Stimulated activated CD4-positive, alpha-beta T cell treated with anti-CD3 and anti-CD28 coated beads, Interleukin-15, amount 100 ng/mL, for 48 hours (primary cell): ENCODE measurements at places on chromosomes 2 and 18.

GRCh38 chr2:42846932-42847595, 54.7 kb upstream of the HAAO start:
- no peak for DNase-seq

DNA sequence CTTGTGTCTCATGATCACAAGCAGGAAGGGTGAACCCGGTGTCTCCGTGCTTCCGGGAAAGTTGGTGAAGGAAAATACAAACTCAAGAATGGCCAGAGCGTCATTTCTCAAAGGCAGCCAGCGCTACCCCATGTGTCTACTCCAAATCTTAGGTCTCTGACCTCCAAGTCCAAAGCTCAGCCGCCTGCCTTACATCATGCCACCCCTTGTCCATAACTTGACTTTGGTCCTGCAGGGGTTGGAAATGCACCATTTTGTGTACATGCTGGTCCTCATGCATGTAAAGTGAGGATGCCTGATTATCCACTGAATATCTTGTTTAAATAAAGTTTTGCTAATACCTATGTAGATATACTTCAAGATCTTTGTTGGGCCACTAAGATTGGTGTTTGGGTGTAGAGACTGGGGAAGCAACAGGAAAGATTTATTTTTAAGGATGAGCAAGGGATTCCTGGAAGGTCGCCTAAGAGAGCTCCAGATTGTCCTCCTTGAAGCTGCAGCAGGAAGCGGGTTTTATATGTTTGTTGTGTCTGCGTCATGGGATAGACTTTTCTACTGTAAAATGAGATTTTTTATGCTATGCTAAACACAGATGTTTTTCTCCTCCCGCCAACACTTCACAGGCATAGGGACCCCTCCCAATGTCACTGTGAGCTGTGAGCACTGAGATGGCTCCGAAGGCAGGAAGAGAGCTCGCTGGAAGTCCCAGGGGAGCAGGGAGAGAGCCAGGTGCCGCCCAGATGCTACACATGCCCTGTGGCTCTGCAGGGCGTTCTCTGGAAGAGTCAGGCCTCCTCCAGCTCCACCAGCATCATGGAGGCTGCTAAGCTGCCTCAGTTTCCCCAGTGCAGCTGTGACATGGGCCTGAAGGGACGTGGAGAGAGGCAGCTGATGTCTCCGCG, 176.2 kb upstream of the HDAC4 start:
- DNase-seq: no peak

DNA sequence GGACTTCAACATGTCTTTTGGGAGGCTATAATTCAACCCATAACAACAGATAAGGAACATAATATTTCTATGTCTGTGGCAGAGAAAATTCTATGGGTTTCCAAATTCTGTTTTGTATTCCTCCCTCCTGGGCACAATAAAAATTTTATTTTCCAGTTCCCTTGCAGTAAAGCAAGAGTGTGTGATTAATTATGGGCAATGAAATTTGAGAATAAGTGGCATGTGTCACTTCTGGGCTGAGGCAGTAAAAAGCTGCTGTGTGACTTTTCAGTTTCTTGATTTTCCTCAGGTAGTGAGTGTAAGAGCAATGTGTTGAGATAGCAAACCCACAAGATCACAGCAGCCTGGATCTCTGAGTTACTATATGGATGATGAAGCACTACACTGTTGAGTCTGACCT, 216.4 kb downstream of the MEIS1 start:
- no peak for DNase-seq

GRCh38 chr2:69584127-69584889, 59.2 kb downstream of the AAK1 start:
- DNase-seq: no peak

DNA sequence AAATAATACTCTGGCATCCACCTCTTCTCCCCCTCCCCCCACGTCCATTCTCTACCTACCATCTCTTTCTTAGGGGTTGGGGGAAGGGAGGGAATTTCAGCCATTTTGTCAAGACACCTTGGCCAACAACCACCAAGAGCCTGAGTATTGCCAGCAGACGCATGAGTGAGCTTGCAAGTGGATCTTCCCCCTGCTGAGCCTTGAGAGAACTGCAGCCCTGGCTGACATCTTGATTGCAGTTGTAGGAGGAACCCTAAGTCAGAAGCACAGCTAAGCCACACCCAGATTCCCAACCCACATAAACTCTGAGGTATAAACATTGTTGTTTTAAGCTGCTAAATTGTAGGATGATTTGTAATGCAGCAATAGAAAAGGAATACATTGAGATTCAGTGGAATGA, 165.6 kb downstream of the TMEFF2 start:
- DNase-seq: no peak

DNA sequence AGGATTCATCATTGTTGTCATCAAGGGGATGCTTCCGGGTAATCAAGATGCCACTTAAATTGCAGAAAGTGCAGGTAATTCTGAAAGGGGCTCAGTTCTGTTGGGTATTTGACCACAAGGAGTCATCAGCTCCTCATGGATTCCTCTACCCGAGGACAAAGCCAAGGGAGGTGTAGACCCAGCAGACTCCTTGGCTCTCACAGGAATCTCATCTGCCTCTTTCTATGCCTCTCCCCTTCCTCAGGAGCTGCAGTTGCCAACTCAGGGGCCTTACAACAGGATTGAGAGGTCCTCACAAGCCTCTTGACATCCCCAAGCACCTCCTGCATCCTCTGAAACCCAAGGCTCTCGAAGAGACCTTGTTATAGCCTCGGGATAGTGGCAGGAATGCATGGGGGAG, 44.0 kb downstream of the ITGB6 start:
- no peak for DNase-seq

GRCh38 chr2:42350434-42351063, 10.5 kb downstream of the COX7A2L start:
- no peak for DNase-seq

DNA sequence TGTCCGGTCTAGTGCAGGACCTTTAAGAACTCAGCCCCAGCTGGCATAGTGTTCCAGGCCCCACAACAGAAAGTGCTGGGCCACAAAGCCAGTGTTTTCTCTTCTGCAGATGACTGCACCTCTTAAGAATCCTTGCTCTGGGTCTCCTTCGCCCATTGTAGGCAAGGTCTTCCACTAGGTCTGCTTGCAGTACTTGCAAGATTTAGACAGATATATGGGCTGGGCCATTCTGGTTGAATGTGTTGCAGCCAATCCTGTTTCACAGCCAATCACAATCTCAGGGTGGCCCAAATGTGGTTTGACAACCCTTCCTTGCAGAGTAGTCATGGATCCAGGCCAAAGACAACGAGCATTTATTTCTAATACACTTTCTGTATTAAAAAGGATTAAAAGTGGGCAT, 13.1 kb upstream of the PIEZO2 start:
- DNase-seq: no peak

DNA sequence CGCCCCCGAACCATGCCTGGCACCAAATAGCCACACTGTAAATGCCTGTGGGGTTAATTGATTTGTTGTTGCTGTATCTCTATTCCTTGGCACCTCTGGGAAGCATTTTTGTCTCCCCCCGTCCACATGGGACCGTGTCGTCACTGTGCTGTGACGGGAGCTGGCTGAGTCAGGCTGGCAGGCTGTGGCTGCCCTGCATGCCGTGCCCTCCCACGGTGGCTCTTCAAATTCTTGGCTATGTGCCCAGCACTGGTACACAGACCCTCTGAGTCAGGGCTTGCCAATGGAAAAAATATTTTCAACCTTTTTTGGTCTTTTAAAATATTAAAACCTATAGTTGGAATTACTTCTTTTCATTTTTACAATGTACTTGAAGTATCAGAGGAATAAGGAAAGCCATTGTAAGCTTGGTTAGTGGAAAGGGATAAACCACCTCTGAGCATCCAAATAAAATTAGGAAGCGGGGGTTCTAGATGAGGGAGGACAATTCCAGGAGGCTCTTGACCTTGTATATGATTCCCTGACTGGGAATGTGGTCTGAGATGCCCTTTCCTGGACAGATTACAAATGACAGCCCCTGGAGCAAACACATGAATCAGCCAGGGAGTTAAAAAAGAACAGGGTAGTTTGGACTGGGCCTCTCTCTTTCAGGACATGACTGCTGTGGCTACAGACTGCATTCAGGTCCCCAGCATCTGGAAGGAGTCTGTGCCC, 59.4 kb downstream of the DGKD start:
- DNase-seq: no peak

DNA sequence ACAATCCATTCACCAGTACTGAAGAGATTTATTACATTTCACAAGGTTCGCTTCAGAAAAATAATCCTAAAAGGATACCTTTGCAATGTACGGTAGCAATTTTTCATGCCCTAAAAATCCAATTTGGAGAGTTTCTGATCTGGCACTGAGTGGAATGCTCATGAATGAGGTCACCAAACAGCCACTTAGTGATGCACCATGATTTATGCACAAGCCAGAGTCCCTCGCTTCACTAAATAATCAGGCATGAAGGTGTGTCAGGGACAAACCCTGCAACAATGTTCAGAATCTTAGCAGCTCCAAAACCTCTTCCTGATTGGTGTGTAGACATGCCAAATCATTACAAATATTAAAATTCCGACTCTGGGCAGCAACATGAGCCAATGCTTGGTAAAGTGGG, 221.1 kb downstream of the CNTNAP5 start:
- no peak for DNase-seq

DNA sequence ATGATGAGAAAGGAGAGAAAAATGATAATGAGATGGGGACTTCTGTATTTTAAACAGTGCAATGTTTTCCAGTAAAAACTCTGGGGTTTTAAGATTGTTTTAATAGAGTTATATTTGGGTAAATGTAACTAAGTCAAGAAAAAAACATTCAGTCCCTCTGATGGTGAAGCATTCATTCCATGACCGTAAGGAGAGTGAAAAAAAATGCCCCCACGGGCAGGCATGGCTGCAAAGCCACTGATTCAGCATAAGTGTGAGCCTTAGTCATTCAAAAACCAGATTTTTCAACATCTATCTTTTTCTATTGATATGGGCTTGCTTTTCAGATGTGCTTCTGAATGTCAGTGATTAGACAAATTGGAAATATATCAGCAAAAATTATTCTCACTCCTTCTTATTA, 957.8 kb downstream of the SLC4A3 start:
- no peak for DNase-seq

GRCh38 chr2:47561906-47562305, 158.9 kb downstream of the MSH2 start:
- DNase-seq: no peak

- DNase-seq: no peak
Measured at GRCh38 chr18:13625355-13625754, 101.0 kb downstream of the FAM210A start.

GRCh38 chr2:130728007-130728454, 839 bp upstream of the GPR148 start:
- peak; percentile 12 for DNase-seq

- DNase-seq: no peak
Measured at GRCh38 chr2:191411472-191411871, 166.3 kb downstream of the MYO1B start.

DNA sequence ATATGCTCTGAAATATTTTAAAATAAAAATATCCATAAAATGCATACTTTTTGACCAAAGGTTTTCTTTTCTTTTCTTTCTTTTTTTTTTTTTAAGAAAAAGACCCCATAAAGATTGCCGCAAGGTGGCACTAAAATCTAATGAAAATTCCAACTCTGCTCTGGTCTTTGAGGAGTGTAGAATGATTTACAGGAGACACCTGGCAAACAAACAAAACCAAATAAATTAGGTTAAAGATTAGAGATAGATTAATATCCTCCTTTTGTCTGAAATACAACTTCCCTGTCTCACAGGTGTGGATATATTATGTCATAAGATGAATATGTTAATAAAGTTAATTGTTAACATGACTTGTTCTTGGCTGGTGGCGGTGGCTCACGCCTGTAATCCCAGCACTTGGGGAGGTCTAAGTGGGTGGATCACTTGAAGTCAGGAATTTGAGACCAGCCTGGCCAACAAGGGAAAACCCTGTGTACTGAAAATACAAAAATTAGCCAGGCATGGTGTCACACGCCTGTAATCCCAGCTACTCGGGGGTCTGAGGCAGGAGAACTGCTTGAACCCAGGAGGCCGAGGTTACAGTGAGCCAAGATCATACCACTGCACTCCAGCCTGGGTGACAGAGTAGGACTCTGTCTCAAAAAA, 3.5 kb upstream of the RHOB start:
- DNase-seq: no peak

GRCh38 chr2:186946896-186947467, 98.0 kb upstream of the ZSWIM2 start:
- no peak for DNase-seq

- DNase-seq: no peak
Measured at GRCh38 chr2:138105358-138105757, 141.1 kb downstream of the HNMT start.

DNA sequence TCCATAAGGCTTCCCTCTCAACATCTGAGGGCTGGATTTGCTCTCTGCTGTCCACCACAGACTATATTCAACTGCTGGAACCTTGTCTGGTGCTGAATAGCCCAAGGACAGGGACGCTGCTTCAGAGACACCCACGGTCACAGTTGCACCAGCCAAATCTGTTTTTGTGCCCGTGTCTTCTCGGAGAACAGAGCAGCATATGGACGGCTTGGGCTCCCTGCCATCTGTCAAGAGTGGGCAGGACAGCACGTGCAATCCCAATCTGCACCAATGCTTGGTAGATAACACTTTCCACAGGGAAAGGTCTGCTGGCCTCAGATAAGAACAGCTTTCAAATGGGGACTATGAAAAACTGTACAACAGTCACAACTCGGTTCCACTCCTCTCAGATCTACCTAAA, 466.1 kb downstream of the TGIF1 start:
- no peak for DNase-seq

DNA sequence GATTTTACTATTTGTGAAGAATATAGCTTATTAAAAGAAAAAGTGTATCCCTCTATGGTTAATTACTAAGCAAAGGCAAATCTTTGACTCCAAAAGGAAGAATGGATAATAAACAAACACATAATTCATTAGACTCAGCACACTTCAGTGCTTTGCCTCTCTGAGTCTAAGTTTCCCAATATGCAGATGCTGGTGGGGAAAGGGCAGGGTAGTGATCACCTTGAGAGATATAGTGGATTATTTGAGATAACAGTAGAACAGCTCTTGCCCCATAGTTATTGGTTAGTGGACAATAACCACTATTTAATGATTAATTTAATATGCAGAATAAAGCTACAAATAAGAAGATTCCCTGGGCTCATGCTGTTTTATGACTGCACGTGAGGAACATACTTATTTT, 98.2 kb upstream of the SLC8A1 start:
- no peak for DNase-seq

GRCh38 chr2:174634130-174635014, 36.8 kb upstream of the WIPF1 start:
- no peak for DNase-seq

- DNase-seq: no peak
Measured at GRCh38 chr2:178258916-178259315, 64.6 kb downstream of the OSBPL6 start.

DNA sequence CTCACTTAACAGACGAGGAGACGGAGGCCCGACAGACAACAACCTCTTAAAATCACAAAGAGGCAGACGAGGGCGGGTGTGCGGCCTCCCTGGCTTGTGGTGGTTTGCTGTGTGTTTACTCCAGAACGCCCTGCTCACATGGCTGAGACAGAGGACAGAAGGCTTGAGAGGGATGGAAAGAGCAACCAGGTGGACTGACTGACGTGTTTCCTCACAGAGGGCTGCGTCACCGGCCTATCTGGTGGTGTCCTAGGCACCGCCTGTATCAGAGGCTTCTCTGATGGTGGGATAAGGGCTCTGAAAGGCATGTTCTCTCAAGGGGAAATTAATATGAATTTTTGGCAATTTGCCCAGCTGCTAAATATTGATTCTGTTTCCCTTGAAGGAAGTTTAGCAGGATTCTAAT, 47.0 kb upstream of the RALBP1 start:
- DNase-seq: no peak

- DNase-seq: no peak
Measured at GRCh38 chr2:238412067-238412767, 14.5 kb upstream of the ASB1 start.
